ENCODE measurements at places on chromosomes 1 and 21. TPM values are rescaled to one million over a fixed set of nuclear protein-coding genes. Genes with fewer than 3 reads are reported as not detected.

The PDZK1IP1 gene
- total RNA-seq, result 3.1 TPM

The RNU1-3 gene
- not detected for total RNA-seq

The KRTAP12-3 gene
- not detected for total RNA-seq

The GPR37L1 gene
- total RNA-seq, result not detected

The TRIM46 gene
- total RNA-seq, result not detected

The TTC39A gene
- total RNA-seq, result 33.7 TPM

- no peaks in the 10 kb centered on the region for H3K36me3 ChIP-seq
- H3K4me3 ChIP-seq, result no peak overlapping the region
- H3K27ac ChIP-seq, result peak overlapping the region; percentile 35
- no peak for DNase-seq
Measured at GRCh38 chr1:223700388-223700918, 11.9 kb upstream of the CAPN2 start.

DNA sequence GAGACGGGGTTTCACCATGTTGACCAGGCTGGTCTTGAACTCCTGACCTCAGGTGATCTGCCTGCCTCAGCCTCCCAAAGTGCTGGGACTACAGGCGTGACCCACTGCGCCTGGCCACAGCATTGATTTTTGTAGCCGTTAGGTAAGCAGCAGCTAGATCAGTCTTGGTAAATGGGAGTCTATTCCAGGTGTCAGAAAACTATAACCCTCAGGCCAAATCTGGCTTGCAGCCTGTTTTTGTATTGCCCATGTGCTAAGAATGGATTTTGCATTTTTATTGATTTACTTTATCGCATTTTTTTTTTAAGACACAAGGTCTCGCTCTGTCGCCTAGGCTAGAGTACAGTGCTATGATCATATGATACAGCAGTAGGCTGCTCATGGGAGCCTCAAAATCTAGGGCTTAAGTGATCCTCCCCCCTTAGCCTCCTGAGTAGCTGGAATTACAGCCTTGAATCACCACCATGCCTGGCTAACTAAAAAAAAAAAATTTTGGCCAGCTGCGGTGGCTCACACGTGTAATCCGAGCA is 16.6 kb upstream of the SRSF10 start:
- H3K36me3 ChIP-seq, result no peaks in the 10 kb centered on the region
- H3K4me1 ChIP-seq, result no peaks in the 10 kb centered on the region
- H3K27ac ChIP-seq, result no peak overlapping the region
- DNase-seq, result no peak
- no peaks in the 10 kb centered on the region for H3K27me3 ChIP-seq

DNA sequence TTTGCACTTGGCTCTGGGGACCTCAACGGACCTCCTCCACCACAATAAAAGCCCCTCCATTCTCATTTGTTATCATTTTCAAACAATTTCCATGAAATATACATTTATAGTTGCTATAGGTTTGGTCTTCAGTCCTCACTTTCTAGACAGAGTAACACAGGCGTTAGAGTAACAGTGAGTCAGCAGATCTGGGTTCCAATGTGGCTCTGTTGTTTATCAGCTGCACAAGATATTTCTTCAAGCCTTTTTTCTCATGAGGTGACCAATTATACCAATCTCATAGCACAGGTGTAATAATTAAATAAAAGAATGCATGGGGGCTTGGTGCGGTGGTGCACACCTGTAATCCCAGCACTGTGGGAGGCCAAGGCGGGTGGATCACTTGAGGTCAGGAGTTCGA is 32.8 kb upstream of the PSMB2 start:
- H3K4me1 ChIP-seq, result no peaks in the 10 kb centered on the region
- no peaks in the 10 kb centered on the region for H3K36me3 ChIP-seq
- no peaks in the 10 kb centered on the region for H3K27me3 ChIP-seq
- no peak for DNase-seq
- no peak overlapping the region for H3K27ac ChIP-seq
- no peak overlapping the region for H3K4me3 ChIP-seq

GRCh38 chr1:209198961-209199750 is 384.4 kb upstream of the CAMK1G start:
- no peaks in the 10 kb centered on the region for H3K4me1 ChIP-seq
- H3K36me3 ChIP-seq, result no peaks in the 10 kb centered on the region
- no peak overlapping the region for H3K27ac ChIP-seq
- DNase-seq, result no peak

DNA sequence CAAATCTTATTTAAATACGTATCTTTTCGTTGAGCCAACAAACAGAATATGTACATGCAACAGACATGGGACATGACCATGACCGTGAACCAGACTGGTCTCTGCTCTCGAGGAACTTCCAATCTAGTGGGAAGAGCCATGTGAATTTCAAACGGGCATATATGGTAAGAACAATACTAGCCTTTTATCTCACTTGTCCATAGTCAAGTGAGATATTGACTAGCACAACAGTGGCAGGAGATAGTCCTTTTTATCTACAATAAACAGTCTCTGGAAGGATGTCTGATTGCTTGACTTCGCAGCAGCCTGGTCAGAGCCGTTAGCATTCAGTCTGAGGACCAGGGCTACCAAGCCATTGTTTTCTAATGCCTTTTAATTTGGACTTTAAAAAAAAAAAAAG is 12.6 kb upstream of the PLA2G2C start:
- H3K27ac ChIP-seq, result no peak overlapping the region
- no peaks in the 10 kb centered on the region for H3K36me3 ChIP-seq
- H3K4me1 ChIP-seq, result no peaks in the 10 kb centered on the region
- H3K4me3 ChIP-seq, result no peak overlapping the region
- no peaks in the 10 kb centered on the region for H3K27me3 ChIP-seq
